ENCODE measurements at places on chromosomes 2 and 18.

DNA sequence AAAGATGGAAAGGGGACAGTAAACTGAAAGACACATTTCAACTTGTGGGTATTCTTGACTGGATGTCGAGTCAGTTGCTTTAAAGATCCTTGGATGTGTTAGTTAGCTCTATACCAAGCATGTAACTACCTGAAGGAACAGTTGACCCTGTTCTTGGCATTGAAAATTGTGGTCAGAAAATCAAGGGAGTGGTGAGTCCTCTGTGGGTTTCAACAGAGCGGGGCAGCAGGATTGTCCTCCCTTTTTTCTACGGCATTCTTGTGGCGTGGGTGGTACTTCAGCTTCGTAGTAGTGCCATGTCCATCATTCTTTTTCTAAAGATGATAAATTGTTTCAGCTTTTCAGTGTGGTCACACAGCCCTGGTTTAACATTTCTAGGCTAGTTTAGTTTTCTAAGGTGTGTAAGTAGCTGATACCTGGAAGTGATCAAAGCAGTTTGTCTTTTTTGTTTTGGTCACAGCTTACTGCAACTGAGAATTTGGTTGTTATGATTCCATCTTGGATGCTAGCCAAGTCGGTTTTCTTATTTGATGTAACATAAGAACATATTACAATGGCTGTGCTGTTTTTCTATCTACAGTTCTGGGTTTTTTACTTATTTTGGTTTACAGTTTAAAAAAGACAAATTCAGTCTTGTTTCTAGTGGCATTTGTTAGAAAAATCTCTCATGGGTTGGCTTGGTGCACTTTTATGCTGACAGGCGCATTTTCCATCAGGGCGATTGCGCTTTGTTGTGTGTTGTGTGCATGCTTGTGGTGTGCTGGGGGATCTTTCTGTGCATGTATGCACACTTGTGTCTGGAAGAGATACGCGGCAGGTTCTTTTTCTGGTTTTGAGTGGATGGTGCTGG lies 84.7 kb downstream of the ZNF407 start:
- H3K4me3 ChIP-seq = no peak overlapping the region
- H3K36me3 ChIP-seq = peaks cover 12% of the 10 kb centered on the region
- no peak for DNase-seq

DNA sequence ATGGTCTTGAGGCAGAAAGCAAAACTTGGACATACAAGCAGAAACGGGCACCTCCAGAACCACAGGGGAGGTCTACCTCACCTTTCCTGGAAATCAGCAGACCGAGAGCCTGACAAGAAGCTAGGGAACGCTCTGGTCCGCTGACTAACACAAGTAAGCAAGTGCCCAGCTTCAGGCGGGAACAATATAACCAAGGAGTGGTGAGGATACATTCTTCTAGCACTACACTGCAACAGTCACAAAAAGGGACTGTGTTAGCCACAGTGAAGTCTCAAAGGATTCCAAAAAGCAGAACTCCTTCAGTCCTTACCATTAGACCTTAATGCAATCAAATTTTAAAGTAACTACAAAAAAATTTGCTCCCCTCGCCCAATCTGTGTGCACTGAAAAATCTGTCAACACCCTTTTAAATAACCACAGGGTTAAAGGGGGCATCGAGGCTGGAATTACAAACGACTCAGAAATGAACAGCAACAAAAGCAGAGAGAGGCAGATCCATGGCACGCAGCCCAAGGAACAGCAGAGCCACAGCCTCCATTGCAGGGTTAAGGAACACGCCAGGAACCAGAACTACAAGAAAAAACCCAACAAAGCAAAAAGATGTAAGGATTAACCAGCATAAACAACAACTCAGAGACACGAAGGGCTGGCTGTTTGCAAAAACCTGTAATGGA lies 7.1 kb downstream of the THAP4 start:
- no peak for DNase-seq
- H3K36me3 ChIP-seq = peaks cover 28% of the 10 kb centered on the region
- H3K4me3 ChIP-seq = no peak overlapping the region
- no peak overlapping the region for H3K27ac ChIP-seq

DNA sequence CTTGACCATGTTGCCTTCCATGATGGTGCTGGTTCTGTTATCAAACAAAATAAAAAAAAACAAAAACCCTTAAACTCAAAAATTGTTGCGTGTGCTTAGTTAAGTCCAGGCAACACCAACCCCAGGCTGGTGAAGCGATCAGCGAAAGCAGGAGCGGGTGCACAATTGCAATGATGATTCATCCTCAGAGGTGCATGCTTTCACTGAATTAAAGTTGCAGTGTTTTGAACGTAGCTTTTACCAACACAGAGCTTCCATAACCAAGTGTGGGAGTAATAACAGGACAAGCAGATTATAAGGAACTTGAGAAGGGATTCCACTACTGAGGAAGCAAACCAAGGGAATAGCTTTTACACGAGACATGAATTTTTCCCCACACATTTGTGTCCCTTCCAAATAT lies 39.7 kb upstream of the RAPH1 start:
- peaks cover 15% of the 10 kb centered on the region for H3K4me1 ChIP-seq
- DNase-seq = no peak
- H3K36me3 ChIP-seq = no peaks in the 10 kb centered on the region
- peaks cover 29% of the 10 kb centered on the region for H3K27me3 ChIP-seq
- no peak overlapping the region for H3K4me3 ChIP-seq

GRCh38 chr2:25810428-25810827 lies 67.9 kb downstream of the ASXL2 start:
- H3K36me3 ChIP-seq = peaks cover 32% of the 10 kb centered on the region
- DNase-seq = no peak
- H3K4me3 ChIP-seq = no peak overlapping the region
- no peaks in the 10 kb centered on the region for H3K27me3 ChIP-seq
- peaks cover 58% of the 10 kb centered on the region for H3K4me1 ChIP-seq
- H3K27ac ChIP-seq = no peak overlapping the region

GRCh38 chr2:37798315-37799005 lies 126.6 kb upstream of the RMDN2 start:
- H3K36me3 ChIP-seq = no peaks in the 10 kb centered on the region
- no peak overlapping the region for H3K4me3 ChIP-seq
- H3K27ac ChIP-seq = no peak overlapping the region
- no peaks in the 10 kb centered on the region for H3K4me1 ChIP-seq

GRCh38 chr2:206368933-206369569 lies 74.3 kb upstream of the ADAM23 start:
- no peak overlapping the region for H3K27ac ChIP-seq
- H3K4me1 ChIP-seq = peaks cover 10% of the 10 kb centered on the region
- no peak for DNase-seq
- H3K4me3 ChIP-seq = no peak overlapping the region

GRCh38 chr2:25285265-25286024 lies 56.3 kb downstream of the DNMT3A start:
- DNase-seq = no peak
- H3K27ac ChIP-seq = peak overlapping the region; percentile 95
- peak overlapping the region; percentile 53 for H3K4me3 ChIP-seq
- peaks cover 26% of the 10 kb centered on the region for H3K4me1 ChIP-seq

- no peaks in the 10 kb centered on the region for H3K36me3 ChIP-seq
- H3K27ac ChIP-seq = no peak overlapping the region
- H3K4me3 ChIP-seq = no peak overlapping the region
- DNase-seq = no peak
- H3K27me3 ChIP-seq = no peaks in the 10 kb centered on the region
These were observed 64.3 kb upstream of the RBMS1 start for GRCh38 chr2:160557903-160558302.

DNA sequence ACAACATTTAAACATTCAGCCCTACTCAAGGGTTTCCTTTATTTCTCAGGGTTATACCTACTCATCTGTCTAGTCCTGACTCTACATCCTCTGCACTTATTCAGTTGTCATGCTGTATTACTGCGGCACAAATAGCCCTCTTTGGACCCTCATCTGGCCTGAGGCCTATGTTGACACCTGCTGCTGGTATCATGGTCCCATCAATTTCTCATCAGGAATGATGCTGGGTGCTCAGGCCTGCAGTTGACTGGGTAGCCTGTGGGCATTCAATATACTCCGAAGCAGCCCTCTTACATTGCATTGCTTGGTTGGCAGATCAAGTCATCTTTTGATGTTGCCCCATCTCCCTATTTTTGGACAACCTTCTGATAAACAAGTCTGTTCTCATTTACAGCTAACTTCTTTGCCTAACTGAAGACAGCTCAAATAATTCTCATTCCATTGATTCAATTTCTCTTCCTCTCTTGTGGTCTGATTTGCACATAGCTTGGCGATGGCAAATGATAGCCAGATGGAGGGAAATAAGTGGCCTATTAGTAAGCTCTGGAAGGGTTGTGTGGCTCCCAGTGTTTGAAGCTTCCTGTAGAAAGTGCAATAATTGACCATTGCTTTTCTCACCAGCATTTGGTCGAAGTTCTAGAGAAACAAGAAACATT lies 19.1 kb upstream of the MC4R start:
- no peak overlapping the region for H3K4me3 ChIP-seq
- no peak overlapping the region for H3K27ac ChIP-seq
- no peaks in the 10 kb centered on the region for H3K4me1 ChIP-seq
- H3K36me3 ChIP-seq = no peaks in the 10 kb centered on the region
- no peak for DNase-seq

DNA sequence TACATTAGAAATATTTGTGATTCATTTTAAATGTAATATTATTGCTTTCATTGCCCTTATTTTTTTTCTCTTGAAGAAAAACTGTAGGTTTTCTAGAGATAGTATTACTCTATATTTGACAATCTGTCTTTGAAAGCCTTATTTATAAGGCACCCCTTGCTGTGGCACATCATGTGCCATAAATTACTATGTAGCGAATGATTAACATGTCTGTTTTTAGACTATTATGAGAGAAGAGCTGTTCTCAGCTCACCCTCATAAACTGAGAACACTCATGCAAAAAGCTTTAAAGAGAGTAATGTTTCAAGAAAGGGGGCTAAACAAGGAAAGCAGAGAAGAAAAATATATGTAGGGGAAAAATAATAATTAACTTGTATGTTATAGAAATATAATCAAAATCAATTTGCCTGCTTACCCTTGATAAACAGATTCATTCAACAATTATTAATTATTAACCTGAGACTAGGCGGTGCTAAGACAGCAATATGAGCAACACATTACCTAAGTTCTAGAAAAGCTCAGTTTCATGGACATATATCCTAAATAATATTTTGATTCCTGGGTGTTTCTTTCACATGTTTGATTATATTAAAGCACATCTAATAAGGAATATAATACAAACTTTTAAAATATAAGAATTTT lies 69.0 kb downstream of the RAB3GAP1 start:
- H3K27me3 ChIP-seq = no peaks in the 10 kb centered on the region
- H3K27ac ChIP-seq = no peak overlapping the region
- peaks cover 18% of the 10 kb centered on the region for H3K36me3 ChIP-seq
- DNase-seq = no peak
- H3K4me3 ChIP-seq = no peak overlapping the region

DNA sequence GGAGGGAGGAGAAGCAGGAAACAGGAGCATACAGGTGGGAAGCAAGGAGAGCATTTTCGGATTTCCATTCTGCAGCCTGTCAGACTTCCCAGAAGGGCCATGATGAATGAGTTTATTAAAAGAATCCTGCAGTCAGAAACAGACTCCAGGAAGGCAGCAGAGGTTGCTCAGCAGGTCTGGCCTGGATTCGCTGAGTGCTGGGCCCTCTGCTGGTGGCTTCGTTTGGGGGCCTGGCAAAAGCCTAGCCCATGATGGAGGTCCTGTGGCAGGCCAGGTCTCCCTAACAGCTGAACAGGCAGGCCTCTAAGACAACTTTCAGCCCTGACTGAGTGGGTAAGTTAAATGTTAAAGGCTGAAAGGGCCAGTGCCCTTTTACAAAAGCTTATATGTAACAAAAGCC lies 108.2 kb upstream of the CAPN13 start:
- H3K27me3 ChIP-seq = no peaks in the 10 kb centered on the region
- no peak overlapping the region for H3K27ac ChIP-seq
- no peak overlapping the region for H3K4me3 ChIP-seq
- H3K36me3 ChIP-seq = no peaks in the 10 kb centered on the region
- DNase-seq = no peak

DNA sequence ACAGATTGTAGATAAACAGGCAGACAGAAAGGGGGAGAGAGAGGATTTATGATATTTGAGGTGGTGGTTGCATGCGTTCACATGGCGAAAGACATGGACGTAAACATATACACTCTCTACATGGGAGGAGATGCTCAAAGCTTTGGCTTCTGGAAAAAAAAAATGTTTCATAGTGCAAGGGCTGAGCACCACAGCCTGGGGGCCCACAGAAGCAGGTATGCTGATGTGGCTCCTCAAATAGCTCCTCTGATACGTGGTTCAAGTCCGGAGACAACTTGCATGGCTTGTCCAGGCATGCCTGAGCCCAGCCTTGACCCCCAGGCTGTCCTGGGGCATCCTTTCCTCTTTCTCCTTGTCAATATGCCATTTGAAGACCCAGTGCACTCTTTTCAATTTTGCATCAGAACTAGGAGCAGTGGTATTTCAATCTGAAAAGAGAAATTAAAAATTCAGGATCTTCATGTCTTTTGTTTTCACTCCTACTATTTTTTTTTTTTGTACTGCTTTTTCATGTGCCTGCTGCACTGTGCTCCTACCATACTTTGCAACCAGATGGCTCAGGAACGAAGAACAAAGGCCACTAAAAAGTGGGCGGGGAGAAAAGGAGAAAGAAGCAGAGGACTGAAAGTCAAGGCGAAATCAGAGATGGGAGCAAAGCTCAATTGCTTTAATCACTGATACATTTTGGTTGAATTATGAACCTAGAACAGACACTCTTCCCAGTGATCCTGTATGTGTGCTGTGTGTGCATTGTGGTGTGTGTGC lies 495.7 kb upstream of the TCF4 start:
- H3K4me3 ChIP-seq = no peak overlapping the region
- no peak for DNase-seq
- no peaks in the 10 kb centered on the region for H3K36me3 ChIP-seq
- no peaks in the 10 kb centered on the region for H3K4me1 ChIP-seq
- H3K27me3 ChIP-seq = no peaks in the 10 kb centered on the region

DNA sequence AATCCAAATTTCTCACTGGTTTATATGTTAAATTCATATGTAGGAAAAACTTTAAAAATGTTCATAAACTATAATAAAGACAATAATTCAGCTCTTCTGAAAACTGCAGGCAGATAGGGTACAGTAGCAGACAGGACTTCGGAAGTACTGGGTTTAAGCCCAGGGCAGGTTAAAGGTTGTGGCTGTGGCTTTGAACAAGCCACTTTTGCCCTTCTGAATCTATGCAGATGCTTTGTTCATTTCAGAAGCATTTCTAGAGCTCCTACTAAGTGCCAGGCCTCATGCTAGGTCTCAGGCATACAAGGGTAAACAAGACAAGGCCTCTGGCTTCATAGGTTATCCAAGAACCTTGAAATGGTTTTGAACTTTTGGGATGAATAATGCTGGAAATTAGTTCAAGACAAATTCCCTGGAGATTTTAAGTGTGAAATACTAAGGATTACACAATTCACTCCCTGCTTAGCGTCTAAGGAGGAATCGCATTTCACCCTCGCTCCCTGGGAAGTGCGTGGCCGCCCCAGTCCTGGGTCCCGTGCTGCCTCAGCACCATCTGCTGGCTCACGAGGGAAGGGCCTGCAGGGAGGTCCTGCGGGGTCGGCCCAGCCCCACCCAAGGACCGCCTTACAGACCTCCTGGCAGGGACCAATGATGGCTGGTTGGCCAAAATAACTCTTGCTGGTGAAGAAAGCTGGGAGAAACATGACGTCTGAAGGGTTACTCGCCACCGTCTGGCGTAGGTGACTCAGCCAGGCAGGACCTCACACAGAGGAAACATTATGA lies 67.7 kb upstream of the L3MBTL4 start:
- H3K4me3 ChIP-seq = no peak overlapping the region
- no peak for DNase-seq
- no peaks in the 10 kb centered on the region for H3K4me1 ChIP-seq
- H3K27me3 ChIP-seq = no peaks in the 10 kb centered on the region

All from T-helper 2 cell treated with Interferon-gamma antibody and Interleukin-4, amounts not matched to agents 5 μg/mL and 100 μg/mL, for 36 hours (primary cell).